ENCODE measurements at places on chromosomes 4 and X.

DNA sequence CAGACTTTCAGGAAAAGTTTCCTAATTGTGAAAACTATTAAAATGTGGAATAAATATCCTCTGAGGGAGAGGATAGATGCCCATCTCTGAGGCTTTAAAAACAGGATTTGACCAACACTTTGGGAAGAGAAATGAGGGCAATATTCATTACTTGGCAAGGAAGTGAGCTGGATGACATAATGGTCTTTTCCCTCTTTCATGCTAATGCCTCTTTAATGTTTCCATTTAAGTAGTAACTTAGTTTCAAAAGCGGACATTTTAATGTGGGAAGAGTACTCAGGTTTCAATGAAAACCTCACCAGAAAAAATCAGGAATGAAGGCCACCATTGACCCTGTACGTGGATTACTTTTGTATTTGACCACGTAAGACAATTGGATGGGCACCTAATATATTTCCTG lies 503.3 kb downstream of the ANKRD50 start:
- no peak for DNase-seq

DNA sequence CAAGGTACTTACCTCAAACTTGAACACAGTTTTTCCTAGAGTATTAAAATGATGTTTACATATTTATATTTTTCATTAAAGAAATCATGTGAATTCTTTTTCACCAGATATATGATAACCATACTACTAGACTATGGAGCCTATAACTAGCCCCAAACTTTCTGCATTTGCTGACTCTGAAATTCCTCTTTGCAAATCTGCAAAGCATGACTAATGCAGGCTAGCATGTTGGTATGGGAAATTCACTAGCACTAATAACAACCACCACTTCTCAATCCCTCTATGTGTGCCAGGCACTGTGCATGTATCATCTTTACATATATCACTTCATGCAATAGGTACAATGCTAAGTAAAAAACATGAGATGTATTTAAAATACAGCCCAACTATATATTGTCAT lies 51.1 kb downstream of the SLC10A7 start:
- no peak for DNase-seq

- DNase-seq, result no peak
Measured at GRCh38 chr4:80307774-80308465, 27.6 kb upstream of the CFAP299 start.

DNA sequence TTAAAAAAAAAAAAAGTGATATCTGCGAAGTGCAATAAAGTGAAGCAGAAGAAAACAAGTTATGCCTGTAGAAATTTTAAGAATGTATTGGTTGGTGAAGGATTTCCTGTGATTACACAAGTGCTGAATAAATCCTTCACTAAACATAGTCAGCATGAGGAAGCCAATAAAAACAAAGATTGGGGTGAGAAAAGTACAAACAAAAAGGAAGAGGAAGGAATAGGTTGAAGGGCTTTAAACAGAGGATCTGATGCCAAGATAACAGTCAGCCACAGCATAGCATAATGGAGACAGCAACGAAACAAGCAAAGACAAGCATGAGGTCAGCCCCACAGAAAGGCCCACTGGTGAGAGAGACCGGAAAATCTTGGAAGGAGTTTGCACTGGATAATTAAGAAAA lies 372.2 kb downstream of the ADAM29 start:
- DNase-seq, result no peak

GRCh38 chrX:42673301-42673810 lies 104.6 kb downstream of the PPP1R2C start:
- DNase-seq, result no peak

DNA sequence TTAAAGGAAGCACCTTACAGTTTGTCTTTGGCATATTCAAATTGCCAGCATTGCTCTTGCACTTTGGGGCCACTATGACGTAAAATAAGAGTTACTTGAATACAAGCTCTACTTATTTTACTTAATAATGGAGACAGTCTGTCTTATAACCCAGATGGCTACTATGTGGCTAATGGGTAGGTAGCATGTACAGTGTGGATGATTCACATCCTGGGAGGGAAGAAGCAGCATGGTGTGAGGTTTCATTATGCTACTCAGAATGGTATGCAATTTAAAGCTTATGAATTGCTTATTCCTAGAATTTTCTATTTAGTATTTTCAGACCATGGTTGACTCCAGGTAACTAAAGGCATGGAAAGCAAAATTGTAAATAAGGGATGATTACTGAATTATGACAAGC lies 761.8 kb upstream of the ATOH1 start:
- DNase-seq, result no peak

- DNase-seq, result no peak
Measured at GRCh38 chrX:20330545-20330944, 63.8 kb upstream of the RPS6KA3 start.

DNA sequence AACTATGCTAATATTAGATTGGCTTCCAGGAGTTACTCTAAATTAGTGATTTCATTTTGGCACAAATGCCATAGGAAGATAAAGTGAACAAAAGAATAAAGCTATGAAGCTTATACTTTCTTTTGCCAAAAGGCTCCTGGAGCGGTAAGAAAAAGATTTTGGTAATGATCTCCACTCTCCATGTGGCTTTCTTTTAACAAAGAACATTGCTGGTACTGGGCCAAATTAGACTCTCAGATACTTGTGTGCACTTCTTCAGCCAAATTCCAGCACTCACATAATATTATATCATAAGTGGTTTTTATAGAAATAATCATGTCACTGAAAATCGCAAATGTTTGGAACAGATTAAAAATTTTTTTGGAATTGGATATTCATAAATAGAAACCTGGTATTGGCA lies 142.4 kb upstream of the FGF13 start:
- DNase-seq, result no peak

DNA sequence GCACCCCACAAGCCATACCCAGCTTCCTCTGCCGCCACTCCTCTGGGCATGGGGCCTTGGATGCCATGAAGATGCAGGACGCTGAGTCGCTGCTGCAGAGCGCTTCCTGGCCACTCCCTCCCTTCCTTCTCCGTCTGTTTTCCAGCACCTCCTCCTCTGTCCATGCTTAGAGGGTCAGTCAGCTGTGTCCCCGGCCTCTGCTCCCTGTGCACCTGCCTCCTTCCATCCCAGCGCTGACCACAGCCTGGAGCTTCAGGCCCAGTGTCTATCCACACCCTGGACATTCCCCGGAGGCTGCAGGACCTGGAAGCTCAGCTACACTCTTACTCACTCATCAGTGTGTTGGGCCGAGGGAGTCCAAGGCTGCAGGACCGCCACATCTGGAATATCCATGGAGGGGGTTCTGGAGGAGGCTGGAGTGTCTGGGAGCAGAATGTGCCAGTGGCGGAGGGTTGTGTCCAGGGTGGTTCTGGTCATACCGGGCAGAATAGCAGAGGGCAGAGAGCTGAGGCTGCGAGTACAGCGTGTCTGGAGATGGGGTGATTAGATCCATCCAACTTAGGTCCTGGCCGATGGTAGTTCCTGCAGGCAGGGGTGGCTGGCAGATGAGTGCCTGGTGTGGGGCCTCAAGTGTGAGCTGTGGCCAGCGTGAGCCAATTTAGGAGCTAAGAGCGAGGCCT lies 58.6 kb upstream of the ADRA2C start:
- DNase-seq, result no peak

DNA sequence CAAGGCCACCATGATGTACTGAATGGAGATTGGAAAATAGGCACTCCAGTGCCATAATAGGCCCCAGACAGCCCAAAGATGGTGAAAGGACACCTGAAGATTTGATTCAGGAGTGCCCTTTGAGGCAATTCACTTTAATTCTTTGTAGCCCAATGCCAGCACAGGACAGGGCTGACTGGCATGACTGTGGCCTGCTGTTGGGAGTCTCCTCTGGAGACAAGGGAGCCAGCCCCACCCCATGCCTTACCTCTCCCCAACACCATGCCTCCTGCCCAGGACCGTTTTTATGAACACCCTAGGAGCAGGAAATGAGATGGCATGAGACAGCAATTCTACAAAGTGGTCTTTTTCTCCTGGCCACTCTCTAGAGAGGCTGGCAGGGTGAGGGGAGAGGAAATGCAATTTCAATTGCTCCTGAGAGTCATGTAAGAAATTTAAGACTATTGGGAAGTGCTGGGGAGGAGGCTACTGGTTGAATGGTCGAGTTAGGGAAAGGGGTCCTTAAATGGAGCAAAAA lies 94.2 kb upstream of the MAMLD1 start:
- DNase-seq, result no peak

GRCh38 chrX:49257074-49257790 lies 7.3 kb downstream of the FOXP3 start:
- peak; percentile 30 for DNase-seq

DNA sequence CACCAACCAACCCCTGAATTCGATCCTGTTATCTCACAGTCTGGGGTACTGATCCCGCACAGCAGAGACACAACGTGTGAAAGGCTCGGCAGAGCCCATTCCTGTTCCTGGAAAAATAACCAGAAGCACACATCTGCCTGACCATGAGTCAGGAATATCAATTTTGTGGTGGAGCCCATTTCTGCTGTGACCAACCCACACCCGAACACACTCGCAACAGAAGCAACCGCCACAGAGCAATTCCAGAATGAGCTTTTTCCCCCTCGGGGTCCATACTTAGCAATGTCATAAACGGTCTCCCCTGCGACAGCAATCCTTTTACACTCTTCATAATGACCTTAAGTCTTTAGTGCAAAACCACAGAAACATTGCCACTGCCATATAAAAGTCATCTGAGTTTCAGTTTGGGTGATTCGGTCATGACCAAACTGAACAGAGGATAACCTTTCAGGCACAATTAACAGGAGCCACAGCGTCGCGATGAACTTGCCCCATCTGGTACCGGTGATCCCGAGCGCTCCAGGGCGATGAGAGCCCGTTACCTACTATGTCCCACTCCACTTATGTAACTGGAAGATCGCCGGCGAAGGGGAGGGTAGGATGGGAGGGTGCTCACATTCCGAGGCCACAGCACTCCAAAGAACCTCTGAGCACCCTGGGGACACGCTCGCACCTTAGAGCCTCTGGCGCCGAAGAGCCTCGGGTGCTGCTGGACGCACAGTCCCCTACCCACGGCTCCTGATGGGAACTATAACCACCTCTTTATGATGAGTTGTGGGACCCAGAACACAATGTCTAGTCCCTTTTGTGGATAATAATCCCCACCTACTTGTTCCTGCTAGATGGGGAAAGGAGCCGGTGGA lies 1.1 kb downstream of the MECP2 start:
- peak; percentile 49 for DNase-seq

DNA sequence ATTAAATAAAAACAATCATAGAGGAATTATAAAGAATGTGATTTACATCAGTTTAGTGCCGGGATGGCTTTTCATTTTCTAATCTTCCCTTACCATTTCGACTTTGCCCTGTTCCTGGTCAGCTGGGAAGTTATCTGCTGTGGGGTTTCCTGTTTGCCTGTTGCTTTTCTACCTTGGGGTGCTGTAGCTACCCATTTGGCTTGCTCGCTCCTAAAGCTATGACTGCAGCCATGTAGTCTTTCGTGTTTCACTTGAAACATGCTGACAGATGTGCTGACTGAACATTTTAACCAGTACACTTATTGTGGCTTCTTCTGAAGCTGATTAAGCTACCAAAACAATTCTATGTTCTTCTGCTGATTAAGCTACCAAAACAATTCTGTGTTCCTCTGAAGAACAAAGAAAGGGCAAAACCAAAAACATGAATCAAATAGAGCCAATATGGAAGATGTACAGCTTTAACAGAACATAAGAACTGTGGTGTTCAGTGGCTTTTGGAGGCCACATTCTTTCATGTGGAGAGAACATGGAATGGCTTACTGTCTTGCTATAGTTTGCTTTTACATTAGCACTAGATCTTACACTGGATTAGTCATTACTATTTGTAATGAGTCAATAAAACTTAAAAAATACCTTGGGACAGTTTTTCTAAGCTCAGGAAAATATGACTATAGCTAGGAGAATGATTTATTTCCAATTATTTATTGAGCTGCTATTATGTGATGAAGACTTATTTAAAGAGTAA lies 440.4 kb downstream of the SPRY1 start:
- DNase-seq, result no peak

DNA sequence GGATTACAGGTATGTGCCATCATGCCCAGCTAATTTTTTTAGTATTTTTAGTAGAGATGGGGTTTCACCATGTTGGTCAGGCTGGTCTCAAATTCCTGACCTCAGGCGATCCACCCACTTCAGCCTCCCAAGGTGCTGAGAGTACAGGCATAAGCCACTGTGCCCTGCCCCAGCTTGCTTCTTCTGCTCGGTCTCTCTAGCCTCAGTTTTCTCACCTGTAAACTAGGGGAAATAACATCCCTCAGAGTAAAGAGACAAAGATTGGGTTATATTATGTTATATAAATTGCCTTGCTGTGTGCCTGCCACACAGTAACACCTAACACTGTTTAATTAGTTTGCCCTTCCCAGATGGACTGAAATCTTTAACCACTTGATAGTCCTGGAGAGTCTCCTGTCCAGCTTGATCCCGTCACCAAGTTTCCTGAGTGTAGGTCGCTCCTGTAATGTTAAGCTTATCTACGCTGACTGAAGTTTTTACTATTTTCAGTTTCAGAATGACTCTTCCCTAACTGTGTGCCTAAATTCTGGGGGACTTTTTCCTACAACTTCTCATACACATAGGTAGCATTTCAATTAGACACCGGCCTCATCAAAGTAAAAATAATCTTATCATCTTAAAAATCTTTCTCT lies 412.7 kb upstream of the TENM3 start:
- no peak for DNase-seq

GRCh38 chr4:123870216-123870876 lies 473.8 kb downstream of the SPRY1 start:
- DNase-seq, result no peak

- DNase-seq, result no peak
Measured at GRCh38 chr4:165151734-165152133, 39.1 kb upstream of the TMEM192 start.

- DNase-seq, result no peak
Measured at GRCh38 chr4:41325901-41326300, 69.2 kb downstream of the UCHL1 start.

GRCh38 chrX:24148535-24149350 lies 786 bp upstream of the ZFX start:
- peak; percentile 33 for DNase-seq

- DNase-seq, result no peak
Measured at GRCh38 chr4:100929758-100930157, 411.9 kb upstream of the EMCN start.

- no peak for DNase-seq
Measured at GRCh38 chrX:54184474-54184873, 1.4 kb upstream of the FAM120C start.

GRCh38 chr4:121280425-121280824 lies 100.4 kb downstream of the QRFPR start:
- no peak for DNase-seq

GRCh38 chr4:168651374-168651773 lies 154.5 kb downstream of the PALLD start:
- no peak for DNase-seq

- no peak for DNase-seq
Measured at GRCh38 chr4:138190452-138190858, 51.7 kb downstream of the SLC7A11 start.

GRCh38 chr4:41202820-41203568 lies 11.3 kb downstream of the APBB2 start:
- DNase-seq, result no peak

DNA sequence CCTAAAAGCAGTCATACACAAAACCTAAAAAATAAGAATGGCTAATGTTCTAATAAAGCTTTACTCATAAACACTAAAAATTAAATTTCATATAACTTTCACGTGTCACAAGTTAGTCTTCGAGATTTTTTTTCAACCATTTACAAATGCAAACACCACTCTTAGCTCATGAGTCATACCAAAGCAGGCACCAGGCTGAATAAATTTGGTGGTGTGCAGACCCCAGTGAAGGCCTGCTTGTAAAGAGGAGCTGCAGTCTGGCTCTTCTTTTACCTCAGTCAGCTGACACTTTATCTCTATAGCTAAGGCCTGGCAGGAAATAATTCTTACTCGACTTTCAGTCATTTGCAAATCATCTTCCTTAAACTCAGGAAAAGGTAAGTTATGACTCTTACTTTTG lies 37.4 kb downstream of the CLOCK start:
- no peak for DNase-seq

- peak; percentile 9 for DNase-seq
Measured at GRCh38 chrX:9164533-9165426, 130.9 kb upstream of the FAM9B start.

All from activated CD8-positive, alpha-beta T cell treated with anti-CD3 and anti-CD28 coated beads for 36 hours (primary cell).